ENCODE measurements at places on chromosomes 13 and 19. TPM values are rescaled to one million over a fixed set of nuclear protein-coding genes. Genes with fewer than 3 reads are reported as not detected.

DNA sequence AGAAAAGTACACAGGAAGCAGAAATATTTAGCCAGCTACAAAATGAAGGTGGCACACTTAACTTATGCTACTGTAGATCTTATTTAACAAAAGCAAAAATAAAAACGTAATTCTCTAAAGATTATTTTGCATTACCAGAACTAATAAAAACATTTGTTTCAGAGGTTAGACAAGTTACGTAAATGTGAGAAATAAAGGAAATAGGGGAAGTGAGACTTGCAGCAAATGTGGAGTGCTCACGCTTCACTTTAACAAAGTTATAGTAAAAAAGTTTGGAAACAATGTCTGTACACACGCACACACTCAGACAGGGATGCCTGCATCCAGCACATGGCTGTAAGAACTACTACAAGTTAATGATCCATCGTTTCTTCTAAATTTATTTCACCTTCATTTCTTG is 83.7 kb downstream of the NALCN start:
- no peak for DNase-seq

DNA sequence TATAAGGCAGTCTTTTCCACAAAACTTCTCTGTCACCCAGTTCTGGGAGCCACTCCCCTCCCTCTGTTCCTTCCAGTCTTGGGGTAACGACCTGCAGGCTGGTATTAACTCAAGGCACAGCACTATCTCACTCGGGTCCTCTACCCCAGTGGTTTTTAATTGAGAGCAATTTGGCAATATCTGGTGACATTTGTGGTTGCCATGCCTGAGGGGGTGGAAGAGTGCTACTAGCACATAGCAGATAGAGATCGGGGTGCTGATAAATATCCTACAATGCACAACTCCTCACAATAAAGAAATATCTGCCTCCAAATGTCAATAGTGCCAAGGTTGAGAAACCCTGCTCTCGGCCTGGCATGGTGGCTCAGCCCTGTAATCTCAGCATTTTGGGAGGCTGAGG is 117.7 kb upstream of the ABCC4 start:
- no peak for DNase-seq

- DNase-seq, result no peak
These were observed 101.0 kb downstream of the SLITRK6 start for GRCh38 chr13:85698256-85698655.

- DNase-seq, result no peak
These were observed 4.7 kb downstream of the IL17D start for GRCh38 chr13:20708216-20708615.

GRCh38 chr13:76684336-76684735 is 201.9 kb downstream of the KCTD12 start:
- DNase-seq, result no peak

- no peak for DNase-seq
These were observed 418.1 kb upstream of the ARGLU1 start for GRCh38 chr13:106986033-106986484.

- no peak for DNase-seq
These were observed 62.3 kb downstream of the DOCK9 start for GRCh38 chr13:98915563-98915962.

DNA sequence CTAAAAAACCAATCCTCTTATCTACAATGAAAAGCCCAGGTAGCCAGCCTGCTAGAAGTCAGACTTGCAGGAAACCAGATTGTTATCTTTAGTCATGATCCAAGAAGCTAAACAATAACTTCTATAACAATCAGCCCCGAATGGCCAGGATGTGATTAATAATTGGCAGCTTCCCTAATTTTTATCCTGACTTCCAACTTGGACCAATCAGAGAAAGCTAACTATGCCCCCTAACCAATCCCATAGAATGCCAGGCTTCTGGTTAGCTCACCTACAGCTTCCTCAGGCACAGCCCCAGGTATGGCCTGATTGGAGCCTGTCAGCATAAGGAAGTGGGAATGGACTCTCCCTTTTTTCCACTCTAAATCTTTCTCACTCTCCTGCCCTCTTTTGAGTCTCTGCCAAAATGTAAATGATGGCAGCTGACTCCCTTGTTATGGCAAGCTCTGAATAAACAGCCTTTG is 394.9 kb downstream of the DLEU7 start:
- no peak for DNase-seq

DNA sequence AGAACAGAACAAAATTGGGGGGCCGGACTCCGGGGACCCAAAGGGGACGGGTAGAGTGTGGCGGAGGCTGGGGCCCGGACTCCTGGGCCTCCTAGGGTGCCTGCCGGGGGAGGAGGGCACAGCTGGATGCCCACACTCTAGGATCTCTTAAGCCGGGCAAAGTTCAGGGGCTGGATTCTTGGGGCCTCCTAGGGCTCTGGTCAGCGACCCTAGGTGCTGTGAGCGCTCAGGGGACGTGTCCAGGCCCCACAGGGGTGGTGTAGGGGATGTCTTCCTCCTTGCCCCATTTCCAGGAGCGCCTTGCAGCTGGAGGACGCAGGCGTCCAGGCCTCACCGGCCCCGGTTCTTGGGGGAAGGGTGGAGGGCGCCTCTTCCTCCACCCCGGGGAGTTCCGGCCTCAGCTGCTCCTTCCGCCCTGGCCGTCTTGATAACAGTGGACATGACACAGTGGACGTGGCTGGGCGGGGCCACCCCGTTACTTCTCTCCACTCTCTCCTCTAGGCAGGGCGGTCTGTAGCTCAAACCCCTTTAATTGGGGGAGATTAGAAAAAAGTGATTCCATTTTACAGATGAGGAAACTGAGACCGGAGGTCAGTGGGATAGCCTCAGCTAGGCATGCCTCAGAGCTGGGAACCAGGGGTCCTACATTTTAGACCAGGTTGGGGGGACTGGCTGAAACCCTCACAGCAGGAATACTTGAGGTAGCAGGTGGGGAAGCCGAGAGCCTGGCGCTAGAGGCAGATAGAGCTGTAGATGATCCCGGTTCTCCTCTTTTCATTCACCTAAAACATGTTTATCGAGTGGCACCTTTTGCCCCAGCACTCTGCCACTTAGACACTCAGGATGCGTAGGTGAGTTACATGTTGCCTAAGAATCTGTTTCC is 705 bp downstream of the STXBP2 start:
- DNase-seq, result peak; percentile 21

GRCh38 chr19:3129112-3129511 is 6.7 kb upstream of the GNA15 start:
- no peak for DNase-seq

DNA sequence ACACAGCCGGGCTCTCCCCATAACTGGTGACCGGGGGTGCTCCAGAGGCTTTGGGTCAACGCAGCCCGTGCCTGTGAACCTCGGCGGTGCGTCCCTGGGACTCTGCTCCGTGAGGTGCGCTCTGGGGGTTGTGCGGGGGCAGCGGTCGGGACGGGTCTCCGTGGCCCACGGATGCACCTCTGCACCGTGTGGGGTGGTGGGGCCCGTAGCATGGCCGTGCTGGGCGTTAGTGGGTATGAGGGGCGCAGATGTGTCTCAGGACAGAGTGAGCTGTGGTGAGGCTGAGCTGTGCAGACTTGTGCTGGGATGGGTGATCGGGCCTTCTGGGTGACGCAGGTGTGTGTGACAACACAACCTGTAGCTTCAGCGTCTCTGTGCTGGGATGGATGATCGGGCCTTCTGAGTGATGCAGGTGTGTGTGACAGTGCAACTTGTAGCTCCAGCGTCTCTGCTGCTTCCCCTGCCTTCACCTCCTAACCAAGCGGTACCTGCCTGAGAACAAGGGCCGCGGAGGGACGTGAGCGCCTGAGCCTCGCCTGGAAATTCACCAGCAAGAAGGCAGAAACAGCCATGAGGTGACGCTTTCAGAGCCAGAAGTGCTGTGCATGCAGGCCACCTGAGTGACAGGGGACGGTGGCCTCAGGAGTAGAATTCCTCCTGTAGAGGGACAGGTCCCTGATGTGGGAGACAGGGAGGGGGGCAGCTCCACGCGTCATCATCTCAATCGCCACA is 599 bp downstream of the ZNF331 start:
- DNase-seq, result no peak

GRCh38 chr13:97124915-97125809 is 97.0 kb upstream of the MBNL2 start:
- DNase-seq, result no peak

- DNase-seq, result no peak
These were observed 62.7 kb downstream of the SLITRK1 start for GRCh38 chr13:83819611-83820010.

GRCh38 chr13:40590112-40590862 is 76.2 kb downstream of the FOXO1 start:
- DNase-seq, result no peak

DNA sequence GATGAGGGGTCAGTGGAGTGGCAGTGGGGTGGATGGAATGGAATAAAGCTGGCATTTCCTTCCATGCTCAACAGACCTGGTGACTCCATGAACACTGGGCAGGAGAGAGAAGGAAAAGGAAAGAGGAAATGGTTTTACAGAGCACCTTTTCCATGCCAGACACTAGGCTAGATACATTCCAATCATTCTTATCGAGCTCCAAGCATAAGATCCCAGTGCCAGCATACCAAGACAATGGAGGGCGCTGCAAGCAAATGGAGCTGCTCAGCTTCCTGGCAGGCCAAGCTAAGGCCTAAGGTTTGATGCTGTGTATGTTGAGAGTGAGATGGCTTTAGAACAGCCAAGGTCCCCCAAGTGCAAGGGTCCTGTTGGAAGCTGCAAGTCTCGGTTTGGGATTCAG is 113.2 kb downstream of the HSPH1 start:
- no peak for DNase-seq

- DNase-seq, result no peak
These were observed 72.9 kb downstream of the TEX29 start for GRCh38 chr13:111393221-111393790.

DNA sequence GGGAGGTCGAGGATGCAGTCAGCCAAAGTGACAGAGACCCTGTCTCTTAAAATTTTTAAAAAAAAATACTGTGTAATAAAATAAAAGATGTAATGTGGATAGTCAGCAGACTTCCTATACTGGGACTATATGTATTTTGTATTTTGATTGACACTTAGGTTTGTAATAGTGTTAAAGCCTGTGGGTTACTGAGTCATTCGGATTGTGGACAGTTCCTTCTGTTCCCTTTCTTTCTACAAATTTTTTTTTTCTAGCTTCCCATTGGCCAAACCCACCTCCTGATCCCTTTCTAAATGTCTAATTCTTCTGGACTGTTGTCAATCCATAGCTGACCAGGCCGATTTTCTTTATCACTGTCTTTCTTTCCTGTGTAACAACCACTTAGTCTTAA is 108.0 kb downstream of the DNAJC3 start:
- DNase-seq, result no peak

- DNase-seq, result no peak
These were observed 338.8 kb upstream of the DACH1 start for GRCh38 chr13:72205773-72206172.

DNA sequence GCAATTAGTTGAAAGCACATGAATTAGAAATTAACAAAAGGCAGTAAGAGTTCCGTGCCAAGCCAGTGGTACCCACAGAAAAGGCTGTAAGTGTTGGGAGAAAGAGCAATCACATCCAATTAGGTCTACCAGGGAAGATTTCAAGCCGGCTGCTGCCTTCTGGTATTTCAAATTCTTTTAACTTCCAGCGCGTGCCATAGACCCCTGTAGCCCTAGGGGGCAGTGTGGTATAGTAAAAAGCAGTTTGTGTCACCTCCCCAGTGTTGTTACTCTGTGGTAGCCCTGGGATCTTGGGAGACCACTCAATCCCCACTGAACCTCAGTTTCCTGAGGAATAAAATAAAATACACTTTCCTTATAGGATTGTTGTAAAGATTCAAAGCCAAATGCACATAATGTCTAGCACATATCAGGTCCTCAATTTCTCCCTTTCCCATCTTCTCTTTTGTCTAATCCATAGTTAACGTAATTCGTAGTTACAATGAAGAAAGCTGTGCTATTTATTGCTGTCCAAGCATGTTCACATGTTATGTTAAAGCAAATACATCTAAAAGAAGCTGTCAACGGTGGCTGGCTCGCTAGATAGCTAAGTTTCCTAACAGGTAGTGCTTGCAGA is 230.2 kb downstream of the TDRD3 start:
- DNase-seq, result no peak

DNA sequence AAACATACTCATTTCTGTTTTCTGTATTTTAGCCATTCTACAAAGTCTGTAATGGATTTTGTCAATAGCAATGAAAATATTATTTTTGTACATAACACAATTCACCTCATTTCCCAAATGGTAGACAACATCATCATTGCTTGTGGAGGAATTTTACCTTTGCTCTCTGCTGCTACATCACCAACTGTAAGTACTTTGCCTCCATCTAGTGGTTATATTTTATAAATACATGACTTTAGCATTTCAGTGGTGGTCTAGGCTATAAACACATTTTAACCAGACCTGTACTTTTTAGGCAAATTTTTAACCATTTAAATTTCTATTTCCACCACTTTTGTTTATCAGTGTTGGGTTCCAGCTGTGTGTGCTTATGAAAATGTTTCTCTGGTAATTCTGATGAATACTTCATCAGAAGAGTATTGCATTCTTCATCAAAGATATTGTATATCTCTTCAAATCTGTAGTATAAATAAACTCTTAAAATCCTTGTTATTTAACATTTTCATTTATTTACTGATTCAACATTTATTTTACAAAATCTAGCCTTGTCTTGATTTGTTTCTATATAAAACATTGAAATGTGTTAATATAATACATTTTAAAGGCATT is 222.4 kb downstream of the NBEA start:
- peak; percentile 4 for DNase-seq

DNA sequence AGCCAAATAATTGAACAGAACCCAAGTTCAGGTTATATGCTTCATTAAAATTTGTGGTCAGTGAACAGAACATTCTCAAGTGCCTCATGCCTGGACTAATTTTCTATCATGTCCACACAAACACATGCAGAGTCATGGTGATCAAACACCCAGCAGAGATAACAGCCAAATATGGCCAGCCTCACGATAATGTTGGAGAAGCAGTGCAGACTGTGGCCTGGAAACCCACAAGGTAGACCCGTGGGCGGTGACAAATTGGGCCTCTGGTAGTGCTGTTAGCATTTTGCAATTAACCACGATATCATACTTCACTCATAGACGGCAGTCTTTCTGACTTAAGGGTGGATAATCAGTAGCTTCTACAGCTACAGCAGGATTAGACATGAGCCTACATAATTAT is 35.0 kb upstream of the VWA8 start:
- no peak for DNase-seq

The C1QTNF9 gene
- polyA plus RNA-seq, result not detected

The PVR gene
- polyA plus RNA-seq, result 7.3 TPM

The NTF4 gene
- polyA plus RNA-seq, result not detected

The BIVM gene
- 20.1 TPM for polyA plus RNA-seq

The SLC10A2 gene
- polyA plus RNA-seq, result not detected

The GIPR gene
- 0.18 TPM for polyA plus RNA-seq

The ZNF558 gene
- polyA plus RNA-seq, result 6.6 TPM

Data from immature natural killer cell (primary cell).